ENCODE measurements at places on chromosomes 7 and 10. TPM values are rescaled to one million over a fixed set of nuclear protein-coding genes. Genes with fewer than 3 reads are reported as not detected.

GPR85 gene
- not detected for total RNA-seq

GRM8 gene
- not detected for total RNA-seq

DNA sequence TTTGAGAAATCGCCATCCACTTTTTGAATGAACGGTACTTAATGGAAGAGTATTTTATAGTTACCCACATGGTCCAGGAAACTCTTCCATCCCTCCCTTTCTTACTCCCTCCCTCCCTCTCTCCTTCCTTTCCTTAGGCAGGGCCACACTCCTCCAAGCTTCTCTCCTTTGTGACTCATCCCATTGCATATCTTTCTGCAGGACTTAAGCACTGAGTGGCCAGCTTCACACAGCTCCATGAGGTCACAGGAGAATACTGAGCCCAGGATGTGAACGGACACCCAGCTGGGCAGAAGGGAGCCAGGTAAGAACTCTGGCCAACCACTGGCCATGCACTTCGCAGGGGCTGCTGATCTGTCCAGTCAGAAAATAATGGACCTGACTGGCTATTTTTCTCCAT lies 189.7 kb upstream of the ADCY1 start:
- H3K4me1 ChIP-seq = no peaks in the 10 kb centered on the region
- H3K27ac ChIP-seq = no peak overlapping the region
- H3K36me3 ChIP-seq = no peaks in the 10 kb centered on the region
- H3K27me3 ChIP-seq = peaks cover 2% of the 10 kb centered on the region
- H3K4me3 ChIP-seq = no peak overlapping the region

DNA sequence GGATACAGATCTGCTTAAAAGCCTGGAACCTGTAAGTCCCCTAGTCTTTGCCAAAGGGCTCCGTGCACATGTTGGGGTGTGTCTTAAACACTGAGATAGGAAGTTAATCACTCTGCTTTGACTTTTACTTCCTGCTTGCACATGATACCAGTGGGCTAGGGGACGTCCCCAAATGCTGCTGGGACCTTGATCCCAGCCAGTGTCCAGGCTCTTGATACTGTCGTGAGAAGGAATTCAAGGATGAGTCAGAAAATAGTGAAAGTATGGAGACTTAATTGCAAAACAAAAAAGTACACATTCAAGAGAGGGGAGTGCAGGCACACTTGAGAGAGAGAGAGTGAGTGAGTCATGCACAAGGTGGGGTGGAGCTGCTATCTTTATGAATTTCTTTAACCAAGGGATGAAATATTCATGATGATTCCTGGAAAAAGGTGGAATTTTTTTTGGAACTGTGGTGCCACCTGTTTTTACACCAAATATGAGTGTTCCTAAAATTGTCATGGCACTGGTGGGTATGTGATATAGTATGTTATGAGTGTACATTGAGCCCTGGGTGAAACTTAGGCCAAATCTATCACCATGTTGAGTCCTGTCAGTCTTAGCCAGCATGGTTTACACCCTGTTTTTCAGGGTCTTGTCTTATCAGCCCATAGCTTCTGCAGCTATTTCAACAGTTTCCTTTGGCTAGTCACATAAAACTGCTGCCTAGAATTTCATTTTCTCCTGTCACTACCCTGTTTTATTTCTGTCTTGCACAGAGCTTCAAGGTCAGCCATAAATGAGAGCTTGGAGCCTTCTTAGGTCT lies 88.3 kb upstream of the CYP26C1 start:
- no peaks in the 10 kb centered on the region for H3K27me3 ChIP-seq
- peak; percentile 6 for DNase-seq
- H3K27ac ChIP-seq = no peak overlapping the region
- no peak overlapping the region for H3K4me3 ChIP-seq

DNA sequence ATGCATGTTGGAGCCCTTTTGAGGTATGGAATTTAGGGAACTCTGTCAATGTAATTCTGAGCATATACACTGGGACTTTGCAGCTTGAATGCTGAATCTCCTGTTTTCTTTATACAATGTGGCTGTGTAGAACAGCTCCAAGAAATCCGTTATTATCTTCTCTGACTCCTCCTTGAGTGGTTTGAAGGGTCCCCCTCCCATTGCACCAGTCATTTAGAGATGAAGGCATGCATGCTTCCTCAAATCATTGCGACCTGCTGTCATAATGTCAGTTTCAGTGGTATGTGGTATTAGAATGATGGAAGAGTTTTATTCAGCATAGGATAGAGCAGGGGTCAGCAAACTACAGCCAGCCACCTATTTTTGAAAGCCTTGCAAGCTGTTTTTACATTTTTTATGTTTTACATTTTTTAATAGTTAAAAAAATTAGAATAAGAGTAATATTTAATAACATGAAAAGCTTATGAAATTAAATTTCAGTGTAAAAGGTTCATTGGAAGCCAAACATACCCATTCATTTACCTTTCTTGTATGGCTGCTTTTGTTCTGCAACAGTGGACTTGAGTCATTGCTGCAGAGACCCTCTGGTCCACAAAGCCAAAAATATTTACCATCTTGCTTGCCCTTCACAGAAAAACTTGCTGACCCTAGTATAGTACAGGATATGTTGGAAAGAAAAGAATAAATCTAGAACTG lies 8.1 kb downstream of the STK17A start:
- no peaks in the 10 kb centered on the region for H3K27me3 ChIP-seq
- DNase-seq = peak; percentile 73
- peak overlapping the region; percentile 39 for H3K27ac ChIP-seq
- peaks cover 7% of the 10 kb centered on the region for H3K36me3 ChIP-seq
- peak overlapping the region; percentile 37 for H3K4me3 ChIP-seq

DNA sequence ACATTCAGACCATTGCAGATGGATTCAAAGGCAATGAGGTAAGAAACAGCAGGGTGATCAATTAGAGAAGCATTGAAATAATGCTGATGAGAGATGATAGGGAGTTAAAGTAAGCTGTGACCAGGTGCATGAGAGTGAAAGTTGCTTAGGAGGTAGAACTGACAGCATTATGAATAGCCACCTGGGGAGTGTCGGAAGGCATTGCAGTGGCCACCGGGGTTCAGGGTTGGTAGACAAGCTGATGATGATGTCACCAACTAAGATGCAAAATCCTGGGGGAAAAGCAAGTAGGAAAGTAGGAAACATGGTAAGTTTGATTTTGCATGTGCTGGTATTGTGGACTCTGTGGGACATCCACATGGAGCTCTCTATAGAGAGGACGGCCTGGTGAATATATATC lies 211.9 kb upstream of the ETV1 start:
- no peak overlapping the region for H3K27ac ChIP-seq
- H3K27me3 ChIP-seq = no peaks in the 10 kb centered on the region
- H3K4me1 ChIP-seq = no peaks in the 10 kb centered on the region
- no peak for DNase-seq
- H3K36me3 ChIP-seq = no peaks in the 10 kb centered on the region

GRCh38 chr7:665736-666453 lies 60.6 kb upstream of the DNAAF5 start:
- H3K27me3 ChIP-seq = no peaks in the 10 kb centered on the region

SLC39A12 gene
- total RNA-seq = not detected

Data from activated naive CD4-positive, alpha-beta T cell treated with anti-CD3 and anti-CD28 coated beads for 36 hours (primary cell).